Activated naive CD8-positive, alpha-beta T cell treated with anti-CD3 and anti-CD28 coated beads for 36 hours (primary cell): ENCODE measurements at places on chromosomes 2 and 18. TPM values are rescaled to one million over a fixed set of nuclear protein-coding genes. Genes with fewer than 3 reads are reported as not detected.

GRCh38 chr2:56334622-56335021 is 150.8 kb downstream of the CCDC85A start:
- no peak overlapping the region for H3K4me3 ChIP-seq
- H3K27me3 ChIP-seq = no peaks in the 10 kb centered on the region
- H3K27ac ChIP-seq = no peak overlapping the region
- no peak for DNase-seq
- H3K36me3 ChIP-seq = no peaks in the 10 kb centered on the region

- DNase-seq = no peak
- peaks cover 25% of the 10 kb centered on the region for H3K4me1 ChIP-seq
- peaks cover 40% of the 10 kb centered on the region for H3K36me3 ChIP-seq
- no peak overlapping the region for H3K27ac ChIP-seq
Measured at GRCh38 chr2:73281244-73281643, 3.0 kb downstream of the FBXO41 start.

DNA sequence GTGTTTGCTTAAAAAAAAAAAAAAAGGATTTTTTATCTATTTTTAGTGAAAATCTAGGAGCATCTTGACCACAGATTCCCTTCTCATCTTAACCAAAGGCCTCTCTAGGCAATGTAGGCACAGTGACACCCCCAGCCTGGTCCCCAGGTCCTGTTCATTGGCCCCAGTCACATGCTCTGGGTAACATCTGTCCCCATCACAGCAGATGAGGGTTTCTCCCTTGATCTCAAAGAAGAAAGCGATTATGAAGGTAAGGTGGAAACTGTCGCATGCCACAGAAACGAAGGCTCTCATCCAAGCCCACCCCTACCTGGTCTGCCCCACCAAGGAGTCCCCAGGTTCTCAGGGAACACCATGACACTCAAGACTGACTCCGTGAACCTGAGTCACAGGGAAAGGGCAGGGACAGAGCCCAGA is 4.7 kb downstream of the HS6ST1 start:
- H3K36me3 ChIP-seq = peaks cover 15% of the 10 kb centered on the region
- peak overlapping the region; percentile 7 for H3K4me3 ChIP-seq
- H3K4me1 ChIP-seq = peaks cover 51% of the 10 kb centered on the region
- DNase-seq = no peak
- no peaks in the 10 kb centered on the region for H3K27me3 ChIP-seq

DNA sequence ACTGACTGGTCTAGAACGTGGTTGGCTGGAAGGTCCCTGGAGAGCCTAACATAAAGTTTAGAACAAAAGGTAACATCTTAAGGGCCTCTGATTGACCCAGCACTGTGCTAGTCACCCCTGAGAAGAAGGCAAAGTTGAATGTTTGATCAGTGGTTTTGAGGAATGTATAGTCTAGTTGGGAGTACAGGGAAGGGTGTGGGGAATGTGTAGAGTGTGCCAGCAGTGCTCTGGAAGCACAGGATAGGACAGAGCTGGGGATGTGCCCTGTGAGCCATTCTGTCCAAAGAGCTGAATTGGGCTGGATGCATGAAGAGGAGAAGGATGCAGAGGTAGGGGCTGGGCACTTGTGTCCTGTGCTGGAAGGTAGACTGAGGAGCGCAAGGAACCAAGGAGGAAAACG is 41.0 kb upstream of the DOCK10 start:
- peaks cover 3% of the 10 kb centered on the region for H3K4me1 ChIP-seq
- H3K4me3 ChIP-seq = no peak overlapping the region
- H3K27me3 ChIP-seq = no peaks in the 10 kb centered on the region

Gene CPSF3
- total RNA-seq = 85.6 TPM

Gene CROCC2
- not detected for total RNA-seq

Gene UGT1A3
- total RNA-seq = not detected

DNA sequence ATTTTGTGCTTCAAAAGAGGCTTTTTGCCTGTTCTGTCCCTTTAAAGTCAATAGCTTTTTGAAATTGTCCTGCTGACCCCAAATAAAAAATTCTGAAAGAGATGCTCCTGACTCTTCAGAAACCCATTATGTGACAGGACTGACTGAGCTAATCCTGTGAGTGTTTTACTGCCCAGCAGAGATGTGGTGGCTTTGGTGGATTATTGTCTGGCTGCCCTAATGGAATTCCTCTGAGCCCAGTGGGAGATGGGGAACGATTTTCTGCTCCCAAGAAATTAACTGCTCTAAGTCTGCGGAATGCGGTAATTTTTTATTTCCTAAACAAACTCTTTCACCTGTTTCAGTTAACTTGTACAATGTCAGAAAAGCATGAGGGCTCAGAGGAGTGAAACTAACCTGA is 258.2 kb downstream of the IKZF2 start:
- no peaks in the 10 kb centered on the region for H3K27me3 ChIP-seq
- no peaks in the 10 kb centered on the region for H3K36me3 ChIP-seq
- H3K4me1 ChIP-seq = no peaks in the 10 kb centered on the region
- H3K4me3 ChIP-seq = no peak overlapping the region

DNA sequence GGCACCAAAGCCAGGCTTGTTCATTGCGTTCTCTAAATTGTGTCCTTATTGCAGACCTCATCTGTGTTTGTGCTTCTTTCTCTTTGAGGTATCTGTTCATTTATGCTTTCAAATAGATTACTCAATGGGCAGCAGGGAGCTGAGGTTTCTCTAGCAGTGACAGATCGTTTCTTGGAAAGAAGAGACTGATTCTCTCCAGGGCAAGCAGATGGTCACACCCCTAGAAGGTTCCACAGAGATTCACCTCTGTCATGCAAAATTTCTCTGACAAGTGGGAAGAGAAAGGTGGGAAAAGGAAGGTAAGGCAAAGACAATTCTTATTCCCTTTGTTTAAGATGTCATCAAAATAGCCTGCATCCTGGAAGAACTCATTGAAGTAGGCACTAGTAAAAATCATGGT is 14.0 kb downstream of the DLGAP1 start:
- no peak overlapping the region for H3K4me3 ChIP-seq
- H3K27me3 ChIP-seq = no peaks in the 10 kb centered on the region
- H3K4me1 ChIP-seq = no peaks in the 10 kb centered on the region

GRCh38 chr2:208978946-208979345 is 444.9 kb upstream of the MAP2 start:
- H3K27me3 ChIP-seq = no peaks in the 10 kb centered on the region
- H3K27ac ChIP-seq = no peak overlapping the region
- no peak for DNase-seq
- no peak overlapping the region for H3K4me3 ChIP-seq

GRCh38 chr2:95171902-95172301 is 6.3 kb downstream of the ZNF2 start:
- no peak overlapping the region for H3K27ac ChIP-seq
- H3K27me3 ChIP-seq = no peaks in the 10 kb centered on the region
- no peak overlapping the region for H3K4me3 ChIP-seq
- H3K36me3 ChIP-seq = peaks cover 31% of the 10 kb centered on the region
- peaks cover 5% of the 10 kb centered on the region for H3K4me1 ChIP-seq

Gene SMYD5
- total RNA-seq = 44.1 TPM

- no peak overlapping the region for H3K4me3 ChIP-seq
- no peak for DNase-seq
- H3K27ac ChIP-seq = no peak overlapping the region
Measured at GRCh38 chr2:43288417-43289305, 62.3 kb upstream of the ZFP36L2 start.

GRCh38 chr2:165044505-165045303 is 89.4 kb upstream of the SLC38A11 start:
- no peak overlapping the region for H3K27ac ChIP-seq
- no peak for DNase-seq
- H3K36me3 ChIP-seq = no peaks in the 10 kb centered on the region

DNA sequence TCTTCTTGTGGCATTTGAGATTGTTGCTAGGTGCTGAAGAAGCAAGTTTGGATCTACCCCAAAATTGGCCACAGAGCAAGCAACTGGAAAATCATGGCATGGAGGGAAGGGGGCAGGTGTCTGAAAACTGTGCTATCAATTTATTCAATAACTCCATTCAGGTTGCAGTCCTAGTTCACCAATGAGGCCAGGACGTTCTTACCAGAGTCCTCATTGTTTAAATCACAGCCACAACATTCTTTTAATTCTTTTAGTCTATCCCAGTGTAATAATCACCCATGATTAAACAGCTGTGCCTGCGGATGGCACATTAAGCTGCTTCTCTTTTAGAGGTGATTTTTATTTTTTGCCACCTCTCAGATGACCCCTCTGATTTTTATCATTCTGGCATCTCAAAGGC is 103.5 kb downstream of the ANKRD44 start:
- no peaks in the 10 kb centered on the region for H3K27me3 ChIP-seq
- peak overlapping the region; percentile 38 for H3K4me3 ChIP-seq
- H3K36me3 ChIP-seq = peaks cover 52% of the 10 kb centered on the region
- H3K27ac ChIP-seq = peak overlapping the region; percentile 99
- no peak for DNase-seq

- H3K4me3 ChIP-seq = no peak overlapping the region
- H3K27me3 ChIP-seq = no peaks in the 10 kb centered on the region
- no peak for DNase-seq
- H3K4me1 ChIP-seq = no peaks in the 10 kb centered on the region
- H3K36me3 ChIP-seq = no peaks in the 10 kb centered on the region
- H3K27ac ChIP-seq = no peak overlapping the region
Measured at GRCh38 chr2:180328795-180329422, 321.8 kb upstream of the CWC22 start.

DNA sequence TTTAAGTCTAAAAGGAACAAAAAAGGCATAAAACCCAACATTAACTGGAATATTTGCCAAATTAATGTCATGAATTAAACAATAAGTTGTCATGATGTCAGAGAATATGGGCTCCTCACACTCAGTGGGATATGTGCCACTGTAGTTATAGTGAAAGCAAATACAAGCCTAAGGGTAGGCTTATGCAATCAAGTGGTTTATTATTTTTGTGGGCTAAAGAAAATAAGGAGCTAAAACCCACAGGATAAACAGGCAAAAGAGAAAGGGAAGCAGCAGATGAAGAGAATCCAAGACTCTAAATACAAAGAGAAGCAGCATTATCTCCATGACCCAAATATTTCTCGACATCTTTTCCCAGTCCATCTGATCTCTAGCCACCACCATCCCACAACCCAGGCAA is 17.5 kb downstream of the YWHAQ start:
- H3K4me3 ChIP-seq = no peak overlapping the region
- no peak overlapping the region for H3K27ac ChIP-seq

Gene FASTKD2
- total RNA-seq = 44.1 TPM

Gene HOXD11
- not detected for total RNA-seq

GRCh38 chr2:121303531-121304263 is 18.7 kb upstream of the TFCP2L1 start:
- no peak for DNase-seq
- no peaks in the 10 kb centered on the region for H3K36me3 ChIP-seq

Gene SFTPB
- not detected for total RNA-seq

Gene NLRC4
- not detected for total RNA-seq

- no peak overlapping the region for H3K27ac ChIP-seq
- H3K27me3 ChIP-seq = peaks cover 42% of the 10 kb centered on the region
- DNase-seq = no peak
- peaks cover 1% of the 10 kb centered on the region for H3K4me1 ChIP-seq
- no peak overlapping the region for H3K4me3 ChIP-seq
- H3K36me3 ChIP-seq = no peaks in the 10 kb centered on the region
Measured at GRCh38 chr2:205883965-205884364, 201.7 kb downstream of the NRP2 start.

Gene DSC3
- total RNA-seq = 0.46 TPM

- H3K4me1 ChIP-seq = no peaks in the 10 kb centered on the region
- DNase-seq = no peak
- no peak overlapping the region for H3K27ac ChIP-seq
- no peaks in the 10 kb centered on the region for H3K27me3 ChIP-seq
Measured at GRCh38 chr2:83240611-83241010, 1218.5 kb downstream of the SUCLG1 start.
